NB4 (cell line): ENCODE measurements at places on chromosomes 12 and 14.

- DNase-seq, result no peak
These were observed 18.5 kb downstream of the NCOR2 start for GRCh38 chr12:124548854-124549378.

DNA sequence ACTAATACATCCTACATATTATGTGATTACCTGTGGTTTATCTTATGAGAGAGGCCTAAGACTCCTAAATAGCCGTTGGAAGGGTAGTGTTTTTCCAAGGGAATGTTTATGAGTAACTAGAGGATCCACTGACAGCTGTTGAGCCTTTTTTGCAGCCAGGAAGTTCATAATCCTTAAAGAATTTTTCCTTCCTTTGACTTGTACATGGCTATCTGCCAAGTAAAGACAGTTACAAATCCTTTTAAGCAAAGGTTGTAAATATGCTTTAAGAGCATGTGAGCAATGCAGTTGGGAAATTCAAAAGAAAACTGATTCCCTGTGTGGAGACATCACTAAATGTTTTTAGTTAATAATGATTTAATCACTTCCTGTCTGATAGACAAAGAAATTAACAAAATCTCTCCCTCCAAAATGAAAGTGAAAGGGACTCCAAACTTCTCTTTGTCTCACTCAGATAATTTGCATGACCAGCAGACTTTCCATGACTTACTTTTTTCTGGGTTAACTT lies 333.8 kb downstream of the PDZRN4 start:
- DNase-seq, result no peak

DNA sequence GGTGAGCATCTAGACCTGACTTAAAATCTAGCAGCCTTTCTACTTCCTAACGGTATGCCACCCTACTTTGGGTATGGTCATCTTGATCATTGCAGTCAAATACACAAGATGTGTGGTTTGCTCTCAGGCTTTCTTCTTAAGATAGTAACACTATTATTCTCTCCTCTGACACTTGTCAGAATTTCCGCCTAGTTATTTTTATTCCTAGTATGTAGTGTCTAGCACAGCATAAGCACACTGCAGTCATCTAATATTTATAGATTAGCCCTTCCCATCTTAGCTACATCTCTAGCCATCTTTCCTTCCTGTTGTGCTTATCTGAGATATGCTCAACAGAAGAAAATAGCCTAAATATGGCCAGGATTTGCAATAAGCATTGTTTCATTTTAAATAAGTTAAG lies 180.1 kb downstream of the C12orf50 start:
- DNase-seq, result no peak

DNA sequence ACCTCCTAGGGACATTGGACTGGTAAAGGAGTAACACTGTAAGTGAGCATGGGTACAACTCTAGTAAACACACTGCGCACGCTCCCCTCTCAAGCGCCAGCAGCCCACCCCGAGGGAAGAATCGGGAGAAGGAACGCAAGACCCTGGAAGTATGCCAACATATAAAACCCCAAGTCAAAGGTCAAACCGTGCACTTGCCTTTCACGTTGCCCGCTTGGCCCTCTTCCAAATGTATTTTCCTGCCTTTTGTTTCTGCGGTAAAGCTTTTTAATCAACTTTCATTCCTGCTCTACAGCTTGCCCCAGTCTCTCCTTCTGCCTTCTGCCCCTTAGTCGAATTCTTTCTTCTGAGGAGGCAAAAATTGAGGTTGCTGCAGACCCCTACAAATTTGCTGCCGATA lies 17.6 kb upstream of the CHST11 start:
- DNase-seq, result no peak

DNA sequence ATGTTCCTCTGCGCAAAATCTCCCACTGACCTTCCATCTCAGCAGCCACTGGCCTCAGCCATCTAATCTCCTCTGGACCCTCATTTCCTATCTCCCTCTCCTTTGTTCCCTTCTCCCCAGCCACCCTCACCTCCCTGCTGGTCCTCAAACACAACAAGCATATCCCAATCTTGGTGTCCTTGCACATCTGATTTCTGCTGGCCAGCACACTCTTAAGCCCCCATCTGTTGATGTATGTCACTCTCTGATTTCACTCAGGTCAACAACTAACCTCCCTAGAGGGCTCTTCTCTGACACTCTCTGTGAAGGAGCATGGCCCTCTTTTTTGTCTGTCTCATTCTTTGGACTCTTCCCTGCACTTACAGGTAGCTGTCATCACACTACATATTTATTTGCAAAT lies 25.6 kb downstream of the PPM1H start:
- DNase-seq, result no peak

DNA sequence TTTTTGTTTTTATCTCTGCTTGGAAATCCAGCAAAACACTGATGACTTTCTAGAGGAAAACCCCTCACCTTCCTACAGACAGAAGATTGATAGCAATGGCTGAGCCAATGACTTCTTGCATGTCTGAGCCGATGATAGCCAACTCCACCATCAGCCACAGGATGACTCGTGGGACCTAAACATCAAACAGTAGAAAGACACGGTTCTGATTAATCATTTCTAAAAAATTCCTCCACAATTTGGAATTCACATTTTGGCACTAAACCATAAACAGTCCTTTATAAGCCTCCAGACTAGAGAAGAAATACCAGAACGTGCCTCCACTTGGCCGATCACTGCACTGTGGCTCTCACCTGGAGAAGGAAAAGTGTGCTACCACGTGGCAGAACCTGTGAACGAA lies 25.9 kb downstream of the SLC11A2 start:
- no peak for DNase-seq

DNA sequence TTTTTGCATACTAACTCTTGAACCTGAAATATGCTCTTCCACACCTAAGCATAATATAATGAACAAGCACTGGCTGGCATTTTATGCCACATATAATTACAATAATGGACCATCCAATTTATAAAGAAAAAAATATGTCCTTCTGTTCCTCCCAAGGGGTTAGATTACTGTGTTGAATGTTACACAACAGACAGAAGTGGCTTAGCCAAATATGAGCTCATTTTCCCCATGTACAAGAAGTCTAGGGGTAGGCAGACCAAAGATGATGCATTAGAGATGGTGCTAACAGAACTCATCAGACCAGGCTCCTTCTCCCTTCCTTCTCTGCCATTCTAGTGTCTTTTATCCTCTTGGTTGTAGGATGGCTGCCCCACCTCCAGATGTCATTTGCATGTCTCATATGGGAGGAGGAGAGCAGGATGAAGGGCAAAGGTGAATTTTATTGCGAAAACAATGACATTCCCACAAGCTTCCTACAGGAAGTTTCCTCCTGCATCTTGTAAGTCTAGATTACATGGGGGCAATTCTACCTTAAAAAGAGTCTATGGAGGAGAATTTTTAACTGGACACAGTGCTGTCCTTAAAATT lies 43.9 kb upstream of the SLC2A13 start:
- no peak for DNase-seq

DNA sequence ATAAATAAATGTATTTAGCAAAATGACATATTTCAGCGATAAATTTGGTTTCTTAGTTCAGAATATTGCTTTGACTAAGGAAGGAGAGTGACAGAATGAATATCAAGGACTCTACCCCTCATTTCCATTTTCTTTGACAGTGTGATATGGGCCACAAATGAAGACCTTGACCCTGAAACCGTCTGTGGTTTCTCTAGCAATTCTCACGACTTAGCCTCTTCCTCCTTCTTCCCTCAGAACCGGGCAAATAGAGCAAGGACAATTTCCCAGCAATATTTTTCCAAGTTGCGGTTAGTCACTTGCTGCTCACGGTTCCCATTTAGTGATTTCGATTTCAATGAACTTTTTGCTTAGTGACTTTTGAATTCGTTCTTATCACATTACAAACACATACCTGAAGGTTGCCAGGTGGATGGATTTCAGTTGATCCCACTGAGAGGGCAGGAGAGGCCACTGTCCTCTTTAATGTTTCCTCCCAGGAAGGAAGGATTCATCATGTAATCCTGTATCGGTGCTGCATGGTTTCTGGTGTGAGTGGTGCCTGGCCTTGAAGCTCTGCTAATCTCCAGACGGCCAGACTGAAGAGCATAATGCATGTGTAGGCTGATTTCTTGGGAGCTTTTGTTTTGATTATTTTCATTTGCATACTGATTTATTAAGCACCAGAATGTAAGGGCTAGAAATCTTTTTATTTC lies 77.6 kb downstream of the CHST11 start:
- DNase-seq, result no peak

DNA sequence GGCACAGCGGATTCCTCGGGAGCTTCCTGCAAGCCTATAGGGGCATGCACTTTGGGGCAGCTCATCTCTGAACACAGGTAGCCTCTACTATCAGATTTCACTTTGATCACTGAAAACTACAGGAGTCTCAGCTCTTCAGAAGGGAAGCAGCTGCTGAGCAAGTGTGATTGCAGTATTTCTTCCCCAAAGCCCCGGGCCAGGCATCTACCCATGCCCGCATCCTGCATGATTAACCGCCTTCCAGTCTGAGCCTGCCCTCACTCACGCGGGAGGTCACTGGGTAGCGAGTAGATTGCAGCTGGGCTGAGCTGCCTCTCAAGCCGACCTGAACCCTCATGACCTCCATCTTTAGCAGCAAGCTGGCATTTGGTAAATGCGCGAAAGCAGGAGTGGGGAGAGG lies 334.7 kb downstream of the DPF3 start:
- no peak for DNase-seq
